ENCODE measurements at places on chromosomes 11 and 22.
A peak's percentile ranks its signal among the peaks of the same experiment; 100 is the strongest.

GRCh38 chr11:22928207-22928917, 68.1 kb upstream of the CCDC179 start:
- DNase-seq: no peak

GRCh38 chr11:12099132-12099873, 11.1 kb upstream of the MICAL2 start:
- DNase-seq: no peak

DNA sequence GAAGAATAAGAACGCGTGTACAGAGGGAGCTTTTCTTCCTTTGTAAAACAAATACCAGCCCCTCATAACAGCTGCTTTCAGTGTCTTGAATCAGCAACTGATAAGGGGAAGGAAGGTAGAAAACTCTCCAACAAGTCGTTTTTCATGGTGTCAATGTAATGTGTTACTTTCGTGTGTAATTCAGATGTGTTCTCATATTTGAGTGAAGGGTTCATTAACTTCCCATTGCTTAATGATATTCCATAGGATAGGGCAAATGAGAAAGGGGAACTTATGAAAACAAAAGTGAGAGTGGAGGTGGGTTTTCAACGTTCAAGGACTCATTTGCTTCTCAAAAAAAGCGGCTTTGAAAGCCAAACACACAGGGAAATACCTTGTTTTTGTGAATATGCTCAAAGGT, 452.1 kb downstream of the NTM start:
- DNase-seq: no peak

DNA sequence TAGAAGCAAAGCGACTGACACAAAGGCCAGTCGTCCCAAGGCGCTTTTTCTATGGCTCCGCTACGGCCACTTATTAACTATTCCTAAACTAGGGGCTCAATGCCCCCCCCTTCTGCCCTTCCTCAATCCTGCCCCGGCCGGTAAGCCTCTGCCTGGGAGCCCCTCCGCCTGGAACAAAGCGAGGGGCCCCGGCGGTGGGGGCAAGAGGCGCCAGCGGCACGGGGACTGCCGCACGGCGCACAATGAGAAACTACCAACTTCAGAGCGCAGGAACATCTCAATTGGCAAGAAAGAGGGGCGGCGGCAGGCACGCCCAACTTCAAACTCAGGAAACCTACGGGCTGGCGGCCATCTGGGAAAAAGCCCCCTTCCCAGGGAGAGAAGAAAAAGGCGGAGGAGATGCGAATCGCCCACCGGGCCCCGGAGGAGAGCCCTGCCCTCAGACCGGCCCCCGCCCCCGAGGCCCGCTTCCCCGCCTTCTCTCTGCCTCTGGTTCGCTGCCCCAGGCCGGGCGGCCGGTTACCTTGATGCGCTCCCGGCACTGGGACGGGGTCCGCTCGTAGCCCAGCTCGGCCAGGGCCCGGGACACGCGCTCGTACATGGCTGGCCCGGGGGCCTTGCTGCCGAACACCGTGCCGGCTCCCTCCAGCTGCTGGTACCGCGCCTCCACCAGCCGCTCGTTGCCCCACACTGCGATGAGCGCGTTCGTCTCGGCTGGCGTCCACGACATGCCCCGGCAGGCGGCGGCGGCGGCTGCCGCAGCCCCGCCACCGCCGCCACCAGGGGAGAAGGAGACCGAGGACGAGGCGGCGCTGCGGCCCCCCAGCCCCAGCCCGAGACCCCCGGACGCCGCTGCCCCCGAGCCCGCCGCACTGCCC, 619 bp downstream of the MSANTD2 start:
- peak; percentile 66 for DNase-seq

DNA sequence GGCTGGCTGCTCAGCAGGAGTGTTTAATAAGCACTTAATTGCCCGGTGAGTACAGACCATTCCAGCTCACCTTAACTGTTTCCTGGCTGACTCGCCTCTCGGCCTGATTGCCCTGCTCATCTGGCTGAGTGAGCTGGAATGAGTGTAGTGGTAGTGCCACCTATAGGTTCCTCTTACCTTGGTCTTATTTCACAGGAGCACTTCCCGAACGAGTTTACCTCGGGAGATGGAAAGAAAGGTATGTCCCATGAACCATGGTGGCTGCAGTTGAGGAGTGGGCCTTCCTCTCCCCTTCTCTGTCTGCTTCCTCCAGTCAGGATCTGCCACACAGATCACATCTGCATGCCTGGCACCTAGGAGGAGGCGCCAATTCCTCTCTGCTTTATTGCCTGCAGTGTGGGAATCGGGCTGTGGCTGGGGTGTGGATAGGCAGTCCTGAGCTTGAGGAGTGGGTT, 26.7 kb downstream of the UPB1 start:
- peak; percentile 46 for DNase-seq
